ENCODE measurements at places on chromosomes 7 and 10.

GRCh38 chr7:131166066-131166465 lies 161.6 kb upstream of the MKLN1 start:
- DNase-seq, result no peak

DNA sequence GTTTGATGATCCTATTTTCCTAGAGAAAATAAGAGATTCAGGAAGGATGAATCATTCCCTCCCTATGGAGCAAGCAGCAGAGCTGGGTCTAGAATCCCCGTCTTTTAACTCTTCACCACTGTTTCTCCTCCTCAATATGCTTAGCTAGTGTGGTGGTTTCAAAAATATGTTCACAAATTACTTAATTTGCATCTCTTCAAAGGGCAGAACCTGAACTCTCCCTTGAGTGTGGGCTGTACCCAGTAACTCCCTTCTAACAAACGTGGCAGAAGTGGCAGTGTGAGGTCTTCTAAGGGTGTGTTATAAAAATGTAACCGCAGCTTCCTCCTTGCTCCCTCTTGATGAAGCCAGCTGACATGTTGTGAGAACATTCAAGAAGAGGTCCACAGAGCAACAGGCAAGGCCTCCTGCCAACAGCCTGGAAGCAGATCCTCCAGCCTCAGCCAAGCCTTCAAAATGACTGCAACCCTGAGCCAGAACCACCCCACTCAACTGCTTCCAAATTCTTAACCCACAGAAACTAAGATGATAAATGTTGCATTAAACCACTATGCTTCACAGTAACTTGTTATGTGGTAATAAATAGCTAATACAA lies 36.6 kb downstream of the SRPK2 start:
- DNase-seq, result no peak

- DNase-seq, result no peak
These were observed 10.8 kb upstream of the XPNPEP1 start for GRCh38 chr10:109933984-109934565.

GRCh38 chr10:31000867-31001266 lies 30.8 kb downstream of the ZNF438 start:
- no peak for DNase-seq

DNA sequence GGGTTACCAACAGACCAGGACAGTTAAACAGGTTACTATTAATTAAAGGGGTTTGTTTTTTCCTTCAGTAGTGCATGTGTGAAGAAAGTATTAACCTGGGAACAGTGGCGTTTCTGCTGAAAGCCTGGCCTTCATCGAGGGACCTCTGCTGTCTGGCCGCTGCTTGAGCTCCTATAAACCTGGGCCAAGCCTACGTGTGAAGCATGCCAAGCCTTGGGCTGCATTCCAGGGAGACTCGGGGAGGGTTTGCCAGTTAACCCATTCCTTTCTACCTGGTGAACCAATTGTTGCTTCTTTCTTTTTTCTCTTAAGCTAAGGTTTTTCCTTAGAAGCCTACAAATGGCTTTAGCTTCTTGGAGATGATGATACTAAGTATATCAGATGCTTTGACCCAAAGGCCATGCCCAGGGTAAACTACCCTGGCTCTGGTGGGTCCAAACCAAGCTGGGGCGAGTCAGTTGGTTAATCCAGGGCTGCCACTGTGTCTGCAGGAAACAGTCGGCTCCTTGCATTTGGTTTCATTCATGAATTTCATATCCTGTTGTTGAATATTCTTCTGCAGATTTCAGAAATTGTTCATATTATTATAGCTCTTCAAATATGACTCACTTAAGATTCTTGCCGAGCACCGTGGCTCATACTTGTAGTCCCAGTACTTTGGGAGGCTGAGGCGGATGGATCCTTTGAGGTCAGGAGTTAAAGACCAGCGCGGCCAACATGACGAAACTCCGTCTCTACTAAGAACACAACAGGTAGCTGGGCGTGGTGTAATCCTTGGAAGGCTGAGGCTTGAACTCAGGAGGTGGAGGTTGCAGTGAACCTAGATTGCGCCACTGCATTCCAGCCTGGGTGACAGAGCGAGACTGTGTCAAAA lies 23.8 kb downstream of the PFKP start:
- no peak for DNase-seq

GRCh38 chr7:137287651-137288258 lies 55.8 kb downstream of the PTN start:
- no peak for DNase-seq

- DNase-seq, result no peak
These were observed 188.4 kb downstream of the DGKI start for GRCh38 chr7:137658190-137658900.

DNA sequence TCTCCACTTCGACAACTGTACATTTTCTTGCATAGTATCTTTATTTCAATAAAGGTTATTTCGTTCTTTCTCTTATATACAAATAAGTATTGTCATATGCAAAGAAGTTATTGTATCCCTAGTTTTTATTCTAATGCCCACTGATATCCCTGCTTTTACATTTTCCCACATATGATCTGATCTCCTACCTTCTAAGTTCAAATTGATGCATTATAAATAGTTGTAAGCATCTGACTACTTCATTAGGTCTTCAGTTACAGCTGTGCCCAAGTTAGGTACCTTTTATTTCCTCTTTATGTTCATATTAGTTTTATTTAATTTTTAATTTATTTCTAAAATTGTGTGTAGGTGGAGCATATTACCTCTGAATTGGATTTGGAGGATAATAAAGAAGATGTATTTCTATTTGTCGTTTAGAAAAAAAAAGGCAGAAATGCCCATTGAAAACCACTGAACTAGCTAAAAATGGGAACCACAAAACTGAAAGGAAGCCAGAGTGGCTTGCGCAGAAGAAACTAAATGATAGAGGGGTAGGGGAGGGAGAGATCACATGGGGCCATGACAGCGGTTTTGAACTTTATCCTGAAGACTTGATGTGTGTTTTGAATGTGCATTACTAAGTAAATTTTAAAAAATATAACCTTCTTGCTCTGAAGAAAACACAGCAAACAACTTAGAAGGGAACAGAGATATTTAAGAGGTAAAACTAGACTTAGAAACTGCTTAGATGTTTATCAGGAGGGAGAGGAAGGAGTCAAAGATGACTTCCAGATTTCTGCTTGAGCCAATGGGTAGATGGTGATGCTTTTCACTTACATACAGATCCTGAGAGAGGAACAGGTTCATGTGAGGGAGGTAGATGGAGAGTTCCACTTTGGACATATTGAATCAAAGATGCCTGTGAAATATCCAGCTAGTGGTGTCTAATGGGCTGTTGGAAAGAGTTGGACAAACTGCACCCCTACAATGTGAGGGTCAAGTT lies 9.3 kb upstream of the ZC3HAV1L start:
- DNase-seq, result no peak

GRCh38 chr7:150410131-150410530 lies 31.0 kb downstream of the ZNF775 start:
- no peak for DNase-seq

GRCh38 chr10:110356628-110357245 lies 52.0 kb upstream of the SMNDC1 start:
- DNase-seq, result no peak

DNA sequence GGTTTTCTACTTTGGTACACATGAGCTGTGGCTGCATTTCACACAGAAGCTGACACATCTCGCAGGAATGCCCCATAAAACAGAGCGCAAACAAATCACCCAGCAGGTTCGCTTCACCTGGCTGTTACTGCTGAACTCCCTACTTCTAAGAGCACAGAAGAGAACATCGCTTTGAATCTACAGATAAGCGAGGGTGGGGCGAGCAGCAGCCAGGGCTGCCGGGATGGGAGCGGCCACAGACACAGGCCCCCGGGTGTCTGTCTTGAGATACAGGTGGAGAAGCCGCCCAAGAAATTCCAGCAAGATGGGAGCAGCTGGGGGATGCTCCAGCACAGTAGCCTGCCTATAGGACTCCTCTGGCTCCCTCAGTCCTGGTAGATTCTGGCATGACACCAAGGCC lies 27.4 kb downstream of the OGDHL start:
- no peak for DNase-seq

DNA sequence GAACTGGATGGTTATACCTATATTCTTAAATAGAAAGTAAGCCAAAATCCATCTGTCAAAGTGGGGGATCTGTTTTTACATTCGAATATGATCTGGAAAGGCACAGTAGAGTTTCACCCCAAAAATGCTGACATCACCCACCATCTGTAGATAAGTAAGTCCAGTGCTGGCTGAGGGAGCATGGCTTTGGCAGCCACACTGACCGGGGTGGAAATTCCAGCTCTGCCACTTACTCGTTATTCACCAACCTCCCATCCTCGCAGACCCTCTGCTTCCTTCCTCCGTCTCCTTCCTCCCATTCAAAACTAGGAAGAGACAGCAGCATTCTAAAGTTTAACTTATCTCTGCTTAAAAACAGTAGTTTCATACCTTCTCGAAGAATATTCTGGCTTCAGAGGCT lies 84.9 kb upstream of the GATA3 start:
- DNase-seq, result no peak

DNA sequence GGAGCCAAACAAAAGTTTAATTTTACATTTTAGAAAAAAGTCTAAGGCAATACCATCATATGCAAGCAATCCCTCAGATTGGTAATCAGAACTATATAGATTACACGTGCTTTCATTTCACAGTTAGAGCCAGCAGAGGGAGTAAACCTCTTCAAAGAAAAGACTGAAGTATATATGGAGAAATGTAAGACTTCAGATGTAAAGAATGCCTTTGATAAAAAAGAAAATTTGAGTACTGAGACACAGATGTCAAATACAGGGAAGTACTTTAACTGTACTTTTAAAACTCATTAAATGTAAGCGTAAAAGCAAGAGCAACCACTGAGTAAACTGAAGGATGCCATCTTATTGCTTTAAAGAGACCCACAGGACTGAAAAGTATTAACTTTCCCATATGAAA lies 101.4 kb upstream of the FAM133B start:
- no peak for DNase-seq

- no peak for DNase-seq
These were observed 453 bp downstream of the URGCP start for GRCh38 chr7:43905956-43906330.

GRCh38 chr7:78194611-78195010 lies 396.0 kb downstream of the PHTF2 start:
- no peak for DNase-seq

DNA sequence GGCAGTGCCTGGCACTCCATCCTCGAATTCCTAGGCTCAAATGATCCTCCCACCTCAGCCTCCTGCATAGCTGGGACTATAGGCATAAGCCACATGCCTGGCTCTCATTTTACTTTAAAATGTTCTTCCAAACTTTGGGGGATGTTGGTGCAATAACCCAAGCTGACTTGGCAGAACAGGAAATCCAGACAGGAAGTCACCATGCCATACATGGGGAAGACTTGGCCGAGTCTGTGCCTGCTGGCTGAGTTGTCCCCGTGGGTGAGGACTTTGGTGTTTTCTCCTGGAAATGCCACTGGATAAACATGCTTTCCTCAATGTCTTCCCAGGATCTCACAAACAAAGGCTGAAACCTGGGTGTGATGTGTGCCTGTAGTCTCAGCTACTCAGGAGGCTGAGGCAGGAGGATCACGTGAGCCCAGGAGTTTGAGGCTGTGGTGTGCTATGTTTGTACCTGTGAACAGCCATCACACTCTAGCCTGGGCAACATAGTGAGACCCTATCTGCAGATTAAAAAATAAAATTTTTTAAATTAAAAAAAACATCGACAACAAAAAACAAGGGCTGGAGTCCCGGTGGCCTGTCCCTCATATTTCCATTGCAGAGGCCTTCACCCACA lies 19.8 kb downstream of the HKDC1 start:
- no peak for DNase-seq

GRCh38 chr10:90602862-90603610 lies 254.8 kb downstream of the HTR7 start:
- no peak for DNase-seq

DNA sequence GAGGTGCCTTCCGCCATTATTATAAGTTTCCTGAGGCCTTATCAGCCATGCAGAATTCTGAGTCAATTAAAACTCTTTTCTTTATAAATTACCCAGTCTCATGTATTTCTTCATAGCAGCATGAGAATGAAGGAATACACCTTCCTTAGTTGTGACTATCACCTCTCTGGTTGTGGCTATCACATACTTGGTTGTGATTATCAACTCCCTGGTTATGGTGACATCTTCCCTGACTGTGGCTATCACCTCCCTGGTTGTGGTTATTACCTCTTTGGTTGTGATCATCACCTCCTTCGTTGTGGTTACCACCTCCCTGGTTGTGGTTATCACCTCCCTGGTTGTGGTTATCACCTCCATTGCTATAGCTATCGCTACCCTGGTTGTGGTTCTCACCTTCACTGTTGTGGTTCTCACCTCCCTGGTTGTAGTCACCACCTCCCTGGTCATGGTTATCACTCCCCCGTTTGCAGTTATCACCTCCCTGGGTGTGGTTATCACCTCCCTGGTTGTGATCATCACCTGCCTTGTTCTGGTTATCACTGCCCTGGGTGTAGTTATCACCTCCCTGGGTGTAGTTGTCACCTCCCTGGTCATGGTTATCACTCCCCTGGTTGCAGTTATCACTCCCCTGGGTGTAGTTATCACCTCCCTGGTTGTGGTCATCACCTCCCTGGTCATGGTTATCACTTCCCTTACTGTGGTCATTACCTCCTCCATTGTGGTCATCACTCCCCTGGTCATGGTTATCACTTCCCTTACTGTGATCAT lies 105.9 kb downstream of the GPR26 start:
- no peak for DNase-seq

GRCh38 chr10:67912331-67912946 lies 28.0 kb downstream of the SIRT1 start:
- no peak for DNase-seq

GRCh38 chr7:23234569-23235296 lies 11.8 kb upstream of the GPNMB start:
- no peak for DNase-seq

GRCh38 chr7:111104710-111105109 lies 13.8 kb downstream of the LRRN3 start:
- DNase-seq, result no peak

All from NCI-H2107 (cell line).